ENCODE measurements at places on chromosomes 7 and 10. TPM values are rescaled to one million over a fixed set of nuclear protein-coding genes. Genes with fewer than 3 reads are reported as not detected.

GRCh38 chr7:1973321-1974251 is 259.2 kb downstream of the MAD1L1 start:
- no peak overlapping the region for H3K27ac ChIP-seq
- DNase-seq: no peak
- H3K4me1 ChIP-seq: peaks cover 3% of the 10 kb centered on the region

DNA sequence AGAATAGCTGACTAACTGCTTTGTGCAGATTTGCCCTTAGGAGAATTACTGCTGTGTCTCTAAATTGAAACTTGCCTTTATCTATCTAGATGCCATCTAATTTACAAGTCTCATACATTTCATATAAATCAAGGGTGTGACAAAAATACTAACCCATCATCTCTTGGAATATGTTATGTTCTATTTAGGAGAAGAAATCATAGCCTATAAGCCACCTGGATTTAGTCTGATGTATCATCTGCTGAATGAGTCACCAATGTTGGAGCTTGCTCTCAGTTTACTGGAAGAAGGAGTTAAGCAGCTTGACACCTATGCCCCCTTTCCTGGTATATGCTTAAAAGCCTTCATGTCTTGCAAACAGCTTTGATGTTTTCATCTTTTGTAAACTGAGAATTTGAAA is 43.5 kb downstream of the NUP205 start:
- H3K27me3 ChIP-seq: no peaks in the 10 kb centered on the region
- H3K4me3 ChIP-seq: no peak overlapping the region
- no peaks in the 10 kb centered on the region for H3K36me3 ChIP-seq

DNA sequence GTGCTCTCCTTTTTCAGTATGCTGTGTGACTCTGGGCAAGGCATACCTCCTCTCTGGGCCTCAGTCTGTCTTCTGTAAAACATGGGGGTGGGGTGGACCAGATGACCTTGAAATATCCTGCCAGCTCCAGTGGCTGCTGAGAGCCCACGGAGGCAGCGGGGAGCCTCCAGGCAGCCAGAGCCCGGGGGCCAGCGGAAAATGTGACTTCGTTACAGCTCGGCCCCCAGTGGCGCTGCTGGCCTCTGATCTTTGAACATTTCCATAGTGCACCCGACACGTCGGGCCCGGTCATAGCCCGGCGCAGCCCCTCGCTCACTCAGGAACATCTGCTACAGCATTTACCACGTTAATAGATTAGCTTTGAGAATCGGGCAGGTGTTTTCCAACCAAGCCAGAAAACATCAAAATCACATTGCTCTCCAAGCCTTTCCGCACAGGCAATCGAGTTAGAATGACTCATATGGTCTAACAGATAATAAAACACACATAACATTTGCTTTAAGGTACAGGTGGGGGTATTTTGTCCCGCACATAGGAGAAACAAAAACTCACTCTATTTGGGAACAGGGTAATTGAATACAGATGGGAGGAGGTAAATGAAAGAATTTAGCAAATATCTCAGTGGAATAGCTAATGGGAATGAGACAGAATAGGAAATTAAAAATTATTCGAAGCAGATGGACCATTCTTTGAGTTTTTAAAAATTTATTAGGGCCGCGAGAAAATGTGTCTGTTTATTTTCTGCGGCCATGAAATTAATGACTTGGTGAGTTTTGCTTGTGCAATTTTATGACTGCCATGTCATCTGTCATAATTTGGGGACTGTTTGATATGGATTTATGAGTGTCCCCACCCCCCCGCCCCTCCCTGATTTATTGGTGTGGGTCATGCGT is 26.3 kb upstream of the COMTD1 start:
- no peaks in the 10 kb centered on the region for H3K36me3 ChIP-seq
- no peaks in the 10 kb centered on the region for H3K4me1 ChIP-seq
- DNase-seq: no peak
- H3K4me3 ChIP-seq: no peak overlapping the region

DNA sequence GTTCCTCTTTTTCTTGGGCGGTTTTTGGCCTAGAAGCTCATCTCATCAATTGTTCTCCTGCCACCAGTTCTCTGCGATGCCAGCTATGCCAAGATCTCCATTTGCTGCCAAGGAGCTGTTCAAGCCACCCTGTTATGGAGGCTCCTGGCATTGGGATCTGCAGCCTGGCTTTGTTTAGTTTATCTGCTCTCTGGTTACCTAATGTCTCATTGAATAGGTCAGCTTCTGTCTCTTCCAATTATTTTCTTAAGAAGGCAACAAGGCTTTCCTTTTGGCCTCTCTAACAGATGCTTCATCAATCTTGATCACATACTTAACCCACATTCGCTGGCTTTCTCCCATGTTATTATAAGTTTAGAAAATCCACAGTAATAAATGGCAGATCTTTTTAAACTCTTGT is 20.6 kb upstream of the SDK1 start:
- no peaks in the 10 kb centered on the region for H3K27me3 ChIP-seq
- H3K4me3 ChIP-seq: no peak overlapping the region
- no peaks in the 10 kb centered on the region for H3K36me3 ChIP-seq
- no peak overlapping the region for H3K27ac ChIP-seq

GRCh38 chr7:1080252-1080920 is 7.5 kb upstream of the GPER1 start:
- H3K4me1 ChIP-seq: peaks cover 22% of the 10 kb centered on the region
- no peaks in the 10 kb centered on the region for H3K36me3 ChIP-seq
- no peak overlapping the region for H3K4me3 ChIP-seq
- H3K27ac ChIP-seq: no peak overlapping the region

DNA sequence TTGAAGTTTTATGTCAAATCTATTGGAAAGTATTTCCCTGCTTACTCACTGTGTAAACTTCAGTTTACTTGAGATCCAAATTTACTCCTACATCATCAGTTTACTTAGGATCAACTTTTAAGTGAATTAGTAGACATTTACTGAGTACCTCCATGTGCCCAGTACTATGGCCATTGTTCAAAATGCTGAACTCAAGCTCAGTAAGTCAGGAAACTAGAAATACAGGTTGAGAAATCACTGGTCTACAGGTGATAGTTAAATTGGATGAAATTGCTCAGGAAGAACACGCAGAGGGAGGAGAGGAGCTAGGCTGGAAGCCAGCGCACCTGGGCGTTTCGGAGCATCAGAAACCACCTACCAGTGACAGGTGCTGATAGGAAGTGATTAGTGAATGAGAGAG is 25.5 kb upstream of the EBLN1 start:
- no peak for DNase-seq
- H3K27ac ChIP-seq: no peak overlapping the region
- H3K36me3 ChIP-seq: no peaks in the 10 kb centered on the region
- H3K4me3 ChIP-seq: no peak overlapping the region
- H3K27me3 ChIP-seq: no peaks in the 10 kb centered on the region

DNA sequence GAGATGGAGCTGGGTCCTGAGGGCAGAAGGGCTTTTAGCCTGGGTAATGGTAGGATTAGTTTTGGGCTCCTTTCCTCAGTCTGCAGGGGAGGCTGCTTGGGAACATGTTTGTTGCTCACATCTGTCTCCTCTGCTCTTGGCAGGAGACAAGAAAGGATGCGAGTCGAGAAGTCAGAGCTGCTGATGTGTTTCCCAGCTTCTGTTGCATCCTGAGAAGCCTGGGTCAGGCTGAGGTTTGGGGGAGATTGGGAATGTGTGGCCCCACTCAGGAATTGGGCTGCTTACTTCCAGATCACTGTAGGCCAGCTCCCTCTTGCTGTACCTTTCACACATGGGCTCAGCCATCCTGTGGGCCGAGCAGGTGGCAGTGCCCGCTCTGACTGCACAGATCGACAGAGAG is 79.2 kb downstream of the CCNY start:
- no peak overlapping the region for H3K4me3 ChIP-seq
- H3K27me3 ChIP-seq: no peaks in the 10 kb centered on the region
- DNase-seq: no peak
- no peak overlapping the region for H3K27ac ChIP-seq

GRCh38 chr7:129771928-129772479 is 160.5 kb downstream of the NRF1 start:
- no peaks in the 10 kb centered on the region for H3K36me3 ChIP-seq
- no peak for DNase-seq
- H3K4me3 ChIP-seq: no peak overlapping the region
- H3K27me3 ChIP-seq: no peaks in the 10 kb centered on the region
- H3K4me1 ChIP-seq: no peaks in the 10 kb centered on the region
- H3K27ac ChIP-seq: no peak overlapping the region

DNA sequence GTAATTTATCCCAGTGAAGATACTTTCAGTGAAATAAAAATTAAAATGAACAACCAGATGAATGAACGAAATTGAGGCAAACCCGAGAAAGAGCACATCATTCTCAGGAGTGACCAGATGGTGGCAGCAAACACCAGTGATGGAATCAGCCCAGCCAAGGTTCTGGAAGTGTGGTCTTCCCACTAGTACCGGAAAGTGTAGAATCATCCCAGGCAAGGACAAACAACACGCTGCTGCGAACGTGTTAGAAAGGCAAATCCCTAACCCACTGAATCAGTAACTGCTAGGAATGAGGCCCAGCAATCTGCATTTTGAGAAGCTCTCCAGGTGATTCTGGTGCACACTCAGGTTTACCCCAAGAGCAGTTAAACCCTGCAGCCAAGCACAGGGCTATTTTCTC is 15.5 kb upstream of the SLC18A3 start:
- H3K4me1 ChIP-seq: no peaks in the 10 kb centered on the region
- H3K27ac ChIP-seq: no peak overlapping the region
- DNase-seq: peak; percentile 67
- H3K4me3 ChIP-seq: no peak overlapping the region

DNA sequence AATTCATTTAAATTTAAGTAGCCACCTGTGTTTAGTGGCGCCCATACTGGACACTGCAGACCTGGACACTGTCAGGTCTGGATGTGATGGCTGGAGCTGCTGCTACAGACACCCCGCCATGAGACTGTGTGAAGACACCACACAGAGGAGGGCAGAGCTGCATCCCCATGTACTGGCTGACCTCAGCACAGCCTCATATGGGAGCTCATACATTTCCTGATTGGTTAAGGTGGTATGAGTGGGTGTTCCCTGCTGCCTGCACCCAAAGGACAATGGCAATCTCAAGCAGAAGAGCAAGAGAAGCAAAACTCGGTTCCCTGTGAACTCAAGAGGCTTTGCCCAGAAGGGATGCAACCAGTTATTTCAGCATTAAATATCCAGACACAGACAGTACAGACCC is 60.0 kb downstream of the DLG5 start:
- peaks cover 4% of the 10 kb centered on the region for H3K4me1 ChIP-seq
- H3K27me3 ChIP-seq: no peaks in the 10 kb centered on the region
- no peak for DNase-seq
- H3K27ac ChIP-seq: no peak overlapping the region

- no peaks in the 10 kb centered on the region for H3K27me3 ChIP-seq
- H3K27ac ChIP-seq: no peak overlapping the region
- H3K4me1 ChIP-seq: no peaks in the 10 kb centered on the region
- no peak overlapping the region for H3K4me3 ChIP-seq
Measured at GRCh38 chr7:42730586-42730985, 181.3 kb downstream of the C7orf25 start.

GRCh38 chr10:110860576-110861241 is 11.0 kb upstream of the PDCD4 start:
- peaks cover 43% of the 10 kb centered on the region for H3K4me1 ChIP-seq
- no peak overlapping the region for H3K4me3 ChIP-seq
- H3K27ac ChIP-seq: no peak overlapping the region
- no peaks in the 10 kb centered on the region for H3K27me3 ChIP-seq
- no peak for DNase-seq
- no peaks in the 10 kb centered on the region for H3K36me3 ChIP-seq

GRCh38 chr10:127320176-127320575 is 123.8 kb upstream of the INSYN2A start:
- no peaks in the 10 kb centered on the region for H3K27me3 ChIP-seq
- no peak overlapping the region for H3K27ac ChIP-seq
- no peaks in the 10 kb centered on the region for H3K4me1 ChIP-seq
- no peak for DNase-seq

DNA sequence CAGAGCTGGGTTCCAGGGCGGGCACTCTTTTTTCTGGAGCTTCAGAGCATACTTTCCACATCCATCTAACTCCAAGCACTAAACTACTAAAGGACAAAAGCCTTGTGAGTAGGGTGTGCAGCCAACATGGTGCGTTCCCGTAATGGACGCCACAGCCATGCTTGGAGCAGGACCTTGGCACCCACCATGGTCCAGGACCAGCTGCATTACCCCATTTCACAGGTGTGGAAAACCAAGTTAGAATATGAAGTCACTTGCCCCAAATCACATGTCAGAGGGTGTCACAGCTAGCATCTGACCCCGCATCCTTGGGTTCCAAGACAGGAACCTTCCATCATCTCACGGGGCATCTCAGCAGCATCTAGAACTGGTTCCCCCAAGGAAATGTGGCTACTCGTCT is 112.4 kb downstream of the SMURF1 start:
- H3K27ac ChIP-seq: peak overlapping the region; percentile 86
- no peaks in the 10 kb centered on the region for H3K36me3 ChIP-seq
- DNase-seq: peak; percentile 9
- peaks cover 20% of the 10 kb centered on the region for H3K4me1 ChIP-seq
- no peaks in the 10 kb centered on the region for H3K27me3 ChIP-seq
- H3K4me3 ChIP-seq: no peak overlapping the region

GRCh38 chr10:72334825-72335393 is 19.8 kb downstream of the DNAJB12 start:
- H3K36me3 ChIP-seq: no peaks in the 10 kb centered on the region
- peak; percentile 92 for DNase-seq
- no peaks in the 10 kb centered on the region for H3K27me3 ChIP-seq

GRCh38 chr10:106044503-106044902 is 1120.0 kb downstream of the SORCS1 start:
- no peaks in the 10 kb centered on the region for H3K27me3 ChIP-seq
- H3K27ac ChIP-seq: no peak overlapping the region
- H3K4me1 ChIP-seq: no peaks in the 10 kb centered on the region
- DNase-seq: no peak

DNA sequence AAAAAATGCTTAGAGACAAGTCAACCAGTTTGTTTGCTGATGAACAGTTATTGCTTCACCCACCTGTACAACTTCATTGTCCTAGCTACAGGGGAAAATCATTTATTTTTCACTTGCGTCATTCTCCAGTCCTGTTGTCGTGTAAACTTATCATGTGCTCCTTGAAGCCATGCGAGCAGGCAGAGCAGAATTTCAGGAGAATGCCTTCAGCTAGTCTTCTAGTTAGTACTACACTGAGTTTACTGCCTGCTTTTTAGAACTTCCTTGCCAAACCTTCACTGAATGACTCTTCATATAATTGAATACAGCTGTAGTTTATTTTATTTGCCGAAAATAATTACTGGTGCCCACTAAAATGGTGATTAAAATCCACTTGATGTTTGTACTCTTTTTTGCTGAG is 15.6 kb downstream of the RPA3 start:
- no peaks in the 10 kb centered on the region for H3K27me3 ChIP-seq
- no peak for DNase-seq
- H3K4me3 ChIP-seq: no peak overlapping the region
- no peaks in the 10 kb centered on the region for H3K36me3 ChIP-seq
- no peak overlapping the region for H3K27ac ChIP-seq

The CEP55 gene
- polyA plus RNA-seq: 28.1 TPM

The EPDR1 gene
- polyA plus RNA-seq: 33.9 TPM

The SFTPA1 gene
- not detected for polyA plus RNA-seq

The IKZF5 gene
- 21.4 TPM for polyA plus RNA-seq

The KLHL7 gene
- 113 TPM for polyA plus RNA-seq

The CYP2C9 gene
- not detected for polyA plus RNA-seq

Data from testis (tissue), 5 donors.